ENCODE measurements at places on chromosomes 3 and 15.

GRCh38 chr3:43957553-43957952 is 266.8 kb downstream of the ABHD5 start:
- no peak for DNase-seq

GRCh38 chr3:126646674-126647073 is 8.2 kb downstream of the TXNRD3 start:
- no peak for DNase-seq

GRCh38 chr15:61518191-61518950 is 289.3 kb upstream of the RORA start:
- DNase-seq = no peak

DNA sequence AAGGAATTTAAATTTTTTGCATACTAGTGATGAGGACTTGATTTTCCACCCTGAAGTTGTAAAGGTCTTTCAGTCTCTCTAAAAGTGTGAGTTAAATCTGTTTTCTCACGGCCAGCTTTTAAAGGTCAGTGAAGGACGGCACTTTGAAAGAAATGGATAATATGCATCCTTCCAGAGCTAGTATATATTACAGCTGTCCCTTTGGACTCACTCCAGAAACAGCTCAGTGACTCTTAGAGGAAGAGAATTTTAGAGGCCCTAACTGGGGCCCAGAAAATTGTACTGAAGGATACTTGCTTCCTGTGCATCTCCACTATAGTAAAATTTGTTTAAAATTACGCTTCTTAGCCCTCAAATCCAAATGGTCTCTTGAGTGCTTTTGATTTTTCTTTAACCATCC is 41.6 kb downstream of the PIK3CA start:
- no peak for DNase-seq

DNA sequence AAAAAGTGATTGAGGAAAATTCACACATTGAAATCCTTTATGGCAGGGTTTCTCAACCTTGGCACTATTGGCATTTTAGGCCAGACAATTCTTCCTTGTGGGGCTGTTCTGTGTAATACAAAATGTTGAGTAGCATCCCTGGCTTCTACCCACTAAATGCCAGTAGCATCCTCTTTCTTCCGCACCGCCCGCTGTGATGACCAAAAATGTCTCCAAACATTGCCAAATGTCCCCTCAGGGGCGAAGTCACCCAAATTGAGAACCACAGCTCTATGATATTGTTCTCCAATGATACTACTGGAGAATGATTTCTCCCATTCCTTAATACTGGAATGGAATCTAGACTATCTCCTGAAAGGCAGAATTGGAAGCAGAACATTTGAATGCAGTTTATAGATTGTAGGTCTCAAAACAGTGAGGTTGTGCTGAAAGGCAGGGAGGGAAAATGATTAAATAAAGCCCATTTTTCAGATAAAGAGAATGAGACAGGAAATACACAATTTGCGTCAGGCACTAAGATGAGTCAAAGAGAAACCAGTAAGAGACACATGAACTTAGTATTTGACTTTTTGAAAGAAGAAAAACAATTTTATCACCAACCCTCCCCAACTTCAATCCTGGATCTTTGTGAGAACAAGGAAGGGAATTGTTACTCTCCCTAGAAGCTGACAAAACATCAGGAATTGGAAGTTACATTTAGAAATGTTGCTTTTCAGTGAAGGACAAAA is 101.6 kb upstream of the TNIK start:
- no peak for DNase-seq

- no peak for DNase-seq
Measured at GRCh38 chr15:40493089-40493840, 22.5 kb downstream of the CHST14 start.

DNA sequence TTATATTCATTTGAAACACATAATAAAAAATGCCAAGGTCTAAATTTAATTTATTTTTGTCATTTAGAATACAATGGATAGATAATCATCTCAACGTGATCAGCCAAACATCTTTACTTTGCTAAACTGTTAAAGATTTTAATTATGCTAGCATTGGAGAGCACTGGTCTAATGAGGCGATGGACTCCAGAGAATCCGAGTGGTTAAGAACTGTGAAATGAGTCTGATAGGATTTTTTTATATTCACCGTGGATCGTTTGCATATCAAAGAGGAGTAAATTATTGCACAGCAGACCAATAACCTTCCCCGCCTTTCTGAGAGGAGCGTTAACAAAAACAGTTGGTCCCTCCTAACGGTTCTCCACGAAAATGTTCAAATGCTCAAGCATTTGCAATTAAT is 540.8 kb downstream of the FOXP1 start:
- no peak for DNase-seq

GRCh38 chr15:67134067-67134838 is 68.9 kb downstream of the SMAD3 start:
- DNase-seq = no peak

GRCh38 chr15:79450648-79451047 is 18.5 kb downstream of the MINAR1 start:
- no peak for DNase-seq

DNA sequence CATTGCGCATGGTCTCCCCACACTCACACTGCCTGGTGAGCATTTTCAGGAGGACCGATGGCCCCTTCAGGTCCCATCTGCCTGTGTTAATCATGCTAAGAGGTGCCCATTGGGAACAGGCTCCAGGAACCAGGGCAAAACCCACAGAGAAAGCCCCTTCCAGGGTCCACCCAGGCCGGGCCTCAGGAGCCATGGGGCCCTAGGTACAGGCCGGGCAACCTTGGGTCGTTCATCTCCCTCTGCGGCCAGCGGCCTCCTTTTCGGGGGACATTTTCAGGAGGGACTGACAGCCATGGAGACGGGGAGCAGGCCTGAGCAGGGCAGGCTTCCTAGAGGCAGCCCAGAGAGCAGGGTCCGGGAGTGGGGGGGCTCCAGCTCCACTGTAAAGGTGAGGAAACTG is 68.0 kb upstream of the TAMM41 start:
- DNase-seq = no peak

DNA sequence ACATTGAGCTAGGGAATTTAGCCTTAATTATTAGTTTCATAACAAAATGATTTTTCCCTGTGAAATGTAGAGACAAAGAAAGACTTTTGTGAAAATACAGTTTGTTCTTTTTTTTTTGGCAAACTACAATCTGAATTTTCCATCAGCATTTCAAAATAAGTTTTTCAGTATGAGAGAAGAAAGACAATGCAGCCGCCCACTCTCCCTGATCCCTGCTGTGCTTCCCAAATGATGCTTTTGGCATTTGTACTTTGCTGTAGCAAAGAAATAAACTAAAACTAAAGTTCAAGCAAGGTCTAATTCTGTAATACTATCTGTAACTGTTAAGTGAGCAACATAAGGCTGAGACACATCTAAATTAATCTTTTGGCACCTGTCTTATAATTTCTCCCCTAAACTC is 782.2 kb downstream of the VGLL3 start:
- no peak for DNase-seq

GRCh38 chr3:157683668-157684067 is 180.5 kb upstream of the VEPH1 start:
- no peak for DNase-seq

DNA sequence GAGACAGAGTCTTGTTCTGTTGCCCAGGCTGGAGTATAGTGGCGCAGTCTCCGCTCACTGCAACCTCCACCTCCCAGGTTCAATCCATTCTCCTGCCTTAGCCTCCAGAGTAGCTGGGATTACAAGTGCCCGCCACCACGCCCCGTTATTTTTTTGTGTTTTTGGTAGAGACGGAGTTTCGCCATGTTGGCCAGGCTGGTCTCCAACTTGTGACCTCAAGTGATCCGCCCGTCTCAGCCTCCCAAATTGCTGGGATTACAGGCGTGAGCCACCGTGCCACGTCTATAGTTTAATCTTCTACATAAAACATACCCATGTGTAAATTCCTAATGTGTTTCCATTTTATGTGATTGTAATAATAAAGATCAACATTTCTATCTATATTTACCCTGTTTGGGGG is 1.7 kb downstream of the GALK2 start:
- DNase-seq = no peak

GRCh38 chr15:73870700-73871408 is 2.5 kb upstream of the TBC1D21 start:
- DNase-seq = no peak

GRCh38 chr15:61227950-61228936 is 859 bp downstream of the RORA start:
- DNase-seq = no peak
